ENCODE measurements at places on chromosomes 2 and 18.

DNA sequence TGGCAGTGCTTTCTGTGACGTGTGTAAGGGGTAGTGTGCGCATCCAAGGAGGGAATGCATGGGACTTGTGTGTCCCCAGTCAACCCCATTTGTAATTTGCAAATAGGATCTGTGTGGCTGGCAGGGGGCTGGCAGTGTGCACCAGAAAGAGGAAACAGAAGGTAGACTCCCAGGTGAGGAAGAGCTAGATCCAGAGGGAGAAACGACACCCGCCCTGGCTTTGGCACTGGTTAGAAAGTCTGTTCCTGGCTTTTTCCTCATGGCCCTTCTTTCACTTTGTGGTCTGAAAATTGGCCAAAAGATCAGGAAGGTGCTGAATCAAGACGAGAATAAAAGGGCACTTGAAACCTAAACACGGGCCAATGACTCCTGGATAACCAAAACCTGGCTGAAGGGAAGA is 33.3 kb downstream of the PRKCE start:
- no peak for DNase-seq

DNA sequence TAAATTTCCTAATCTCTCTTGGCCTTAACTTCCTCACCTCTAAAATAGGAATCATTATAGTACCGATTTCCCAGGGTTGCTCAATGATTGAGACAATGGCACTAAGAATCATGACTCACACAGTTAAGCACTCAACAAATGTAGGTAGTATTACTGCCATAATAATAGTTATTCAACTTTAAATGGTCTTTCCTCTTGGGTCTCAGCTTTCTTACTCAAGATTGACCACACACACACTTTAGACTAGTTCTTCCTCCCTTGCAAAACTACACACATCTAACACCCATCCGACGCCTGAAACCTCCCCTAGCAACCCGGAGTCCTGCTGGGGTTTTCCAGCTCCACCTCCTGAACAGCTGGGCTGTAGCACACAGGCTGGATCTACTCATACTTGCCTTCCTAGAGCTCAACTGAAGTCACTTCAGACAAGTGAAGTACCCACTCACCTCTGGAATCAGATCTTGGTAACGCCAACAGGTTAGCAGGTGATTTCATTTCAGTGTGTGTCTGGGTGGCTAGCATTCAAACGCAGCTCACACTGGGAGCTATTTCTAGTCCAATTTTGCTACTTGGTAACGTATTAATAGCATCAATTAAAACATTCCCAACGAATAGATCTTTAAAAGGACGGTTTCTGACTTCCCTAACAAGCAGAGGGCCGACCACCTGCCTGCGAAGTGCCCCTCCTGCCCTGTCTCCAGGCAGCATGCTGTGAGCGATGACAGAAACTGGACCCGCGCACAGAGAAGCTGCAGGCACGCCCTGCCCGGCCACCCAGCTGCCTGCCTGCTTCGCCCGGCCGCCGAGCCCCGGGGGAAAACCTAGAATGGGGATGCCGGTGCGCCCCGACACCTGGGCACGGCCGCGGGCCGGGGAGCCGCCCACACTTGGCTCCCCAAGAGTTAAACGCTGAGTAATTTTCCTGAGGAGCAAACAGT is 1.1 kb downstream of the UXS1 start:
- DNase-seq, result no peak

GRCh38 chr2:155930312-155930711 is 402.2 kb downstream of the NR4A2 start:
- DNase-seq, result no peak

DNA sequence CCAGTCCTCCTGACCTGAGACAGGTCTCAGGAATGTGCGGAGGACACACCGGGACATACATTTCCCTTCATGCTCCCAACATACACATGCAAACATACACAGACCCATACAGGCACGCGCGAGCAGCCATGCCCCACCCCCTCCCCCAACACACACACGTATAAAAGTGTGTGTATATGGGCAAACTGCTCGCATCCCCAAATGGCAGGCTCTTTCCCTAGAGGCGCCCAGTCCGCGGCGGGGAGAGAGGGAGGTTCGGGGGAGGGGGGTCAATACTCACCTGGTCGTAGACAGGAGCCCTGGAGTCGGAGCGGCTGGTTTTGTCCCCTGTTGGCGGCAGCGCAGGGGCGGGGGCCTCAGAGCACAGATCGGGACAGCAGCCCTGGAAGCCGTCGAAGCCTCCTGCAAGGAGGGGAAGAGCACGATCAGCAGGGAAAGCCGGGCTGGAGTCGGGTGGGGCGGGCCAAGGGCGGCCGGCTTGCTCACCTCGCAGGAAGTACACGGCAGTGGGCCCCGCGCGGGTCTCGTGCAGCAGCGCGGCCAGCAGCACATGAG is 682 bp downstream of the DUSP2 start:
- DNase-seq, result peak; percentile 51

- no peak for DNase-seq
These were observed 56.9 kb downstream of the LPIN2 start for GRCh38 chr18:2956056-2956455.

DNA sequence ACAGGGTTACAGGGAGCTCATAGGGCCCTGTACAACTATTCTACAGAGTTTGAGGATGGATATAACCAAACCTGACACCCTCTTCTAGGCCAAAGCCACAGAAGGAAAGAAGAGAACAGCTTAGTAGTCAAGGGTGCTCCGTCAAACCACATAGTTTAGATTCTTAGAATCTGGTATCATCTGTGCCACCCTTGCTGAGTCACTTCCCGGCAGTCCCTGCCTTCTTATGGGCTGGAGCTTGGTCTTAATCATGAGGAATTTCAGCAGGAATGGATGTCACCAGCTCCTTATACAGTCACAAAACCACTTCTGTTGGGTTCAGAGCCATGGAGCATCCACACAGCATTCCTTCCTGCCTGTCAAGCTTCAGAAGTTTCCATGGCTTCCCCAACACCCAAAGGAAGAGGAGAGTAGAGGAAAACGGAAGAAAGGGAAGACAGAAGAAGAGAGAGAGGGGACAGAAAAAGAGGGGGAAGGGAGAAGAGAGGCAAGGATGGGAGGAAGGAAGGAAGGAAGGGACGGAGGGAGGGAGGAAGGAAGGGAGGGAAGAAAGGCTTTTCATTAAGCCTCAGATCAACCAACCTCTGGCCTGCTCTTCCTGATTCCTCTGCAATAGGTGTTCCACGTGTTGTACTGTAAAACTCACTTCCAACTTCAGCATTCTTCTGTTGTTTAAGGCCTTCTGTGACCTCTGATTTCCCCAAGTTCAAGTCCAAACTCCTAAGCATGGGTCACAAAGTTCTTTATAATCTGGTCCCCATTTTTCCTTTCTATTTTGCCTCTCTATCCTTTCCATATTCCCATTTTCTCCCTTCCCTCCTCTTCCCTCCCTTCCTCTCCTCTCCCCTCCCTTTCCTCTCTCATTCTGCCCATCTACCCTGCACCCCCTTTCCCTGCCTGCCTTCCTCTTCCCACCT is 246.1 kb upstream of the TNP1 start:
- DNase-seq, result no peak

DNA sequence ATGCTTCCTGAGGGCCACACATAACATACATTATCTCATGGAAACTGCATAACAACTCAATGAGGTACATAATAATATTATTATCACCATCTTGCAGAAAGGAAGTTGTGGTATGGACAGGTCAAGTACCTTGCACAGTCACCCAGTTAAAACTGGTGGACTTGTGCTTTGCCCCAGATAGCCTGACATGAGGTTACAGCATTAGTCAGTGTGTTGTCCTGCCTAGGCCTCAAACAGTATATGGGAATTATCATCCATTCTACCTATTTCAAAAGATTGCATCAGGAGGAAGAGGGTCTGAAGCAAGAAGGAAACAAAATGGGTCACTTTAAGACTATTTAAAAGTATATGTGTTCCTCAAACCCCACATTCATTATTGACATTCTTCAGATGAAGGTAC is 5.4 kb upstream of the ANTXR1 start:
- DNase-seq, result no peak
